RPMI8226 (cell line): ENCODE measurements at places on chromosomes 1 and 21.
A peak's percentile ranks its signal among the peaks of the same experiment; 100 is the strongest.

GRCh38 chr1:90291431-90292216, 296.7 kb downstream of the ZNF326 start:
- no peak for DNase-seq

DNA sequence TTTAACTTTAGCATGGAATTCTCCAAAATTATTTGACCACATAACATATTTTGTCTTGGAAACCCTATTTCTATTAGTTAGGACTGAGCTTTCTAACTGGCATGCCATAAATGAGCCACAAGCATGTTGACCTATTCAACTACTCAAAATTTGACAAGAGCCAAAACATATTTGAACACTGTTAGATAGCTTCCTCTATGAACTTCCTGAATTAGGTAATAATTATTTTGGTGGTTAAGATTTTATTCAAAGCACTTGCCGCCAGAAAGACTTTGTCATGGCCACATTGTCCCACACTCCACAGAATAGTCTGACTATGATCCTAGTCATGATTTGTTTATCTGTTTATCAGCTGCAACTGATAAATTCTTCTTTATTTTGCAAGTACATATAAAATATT, 23.1 kb upstream of the CTPS1 start:
- no peak for DNase-seq

GRCh38 chr1:43878440-43878839, 55.2 kb upstream of the ARTN start:
- DNase-seq: no peak

GRCh38 chr1:171798765-171799164, 17.3 kb downstream of the METTL13 start:
- DNase-seq: no peak

GRCh38 chr1:111175349-111175748, 25.1 kb downstream of the DENND2D start:
- no peak for DNase-seq

GRCh38 chr1:41728403-41729202, 190.1 kb downstream of the HIVEP3 start:
- DNase-seq: peak; percentile 92

- no peak for DNase-seq
These were observed 22.6 kb upstream of the COL9A2 start for GRCh38 chr1:40339420-40340323.

GRCh38 chr1:93699049-93699384, 17.4 kb upstream of the BCAR3 start:
- DNase-seq: no peak

GRCh38 chr21:31837618-31838390, 35.0 kb upstream of the HUNK start:
- peak; percentile 83 for DNase-seq

DNA sequence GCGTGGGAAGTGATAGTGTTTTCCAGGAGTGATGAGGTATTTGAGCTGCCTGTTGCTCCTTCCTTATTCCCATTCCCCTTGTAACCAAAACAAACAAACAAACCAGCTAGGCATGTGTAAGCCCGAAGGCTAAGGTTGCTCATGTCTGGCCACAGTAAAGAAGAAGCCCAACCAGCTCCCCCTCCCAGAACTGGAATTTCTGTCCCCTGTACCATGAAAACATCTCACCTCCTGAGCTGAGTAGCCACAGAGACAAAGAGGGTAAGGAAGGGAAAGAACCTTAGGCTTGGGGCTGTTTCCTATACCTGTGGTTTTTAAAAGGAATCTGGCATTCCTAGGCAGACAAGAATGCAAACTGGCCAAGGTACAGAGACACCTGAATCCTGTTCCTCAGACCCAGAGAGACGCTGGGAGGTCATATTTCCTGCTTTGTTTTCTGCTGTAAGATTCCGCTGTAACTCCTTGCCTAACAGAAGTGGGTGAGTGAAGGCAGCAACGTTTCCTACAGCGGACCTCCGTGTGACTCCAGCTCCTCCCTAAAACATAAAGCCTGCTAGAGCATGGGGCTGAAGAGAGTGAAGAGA, 41.7 kb upstream of the RAB4A start:
- DNase-seq: no peak

GRCh38 chr1:68745451-68745850, 248.6 kb upstream of the DEPDC1 start:
- no peak for DNase-seq

- DNase-seq: no peak
These were observed 111.6 kb downstream of the PLD5 start for GRCh38 chr1:242412921-242413320.

DNA sequence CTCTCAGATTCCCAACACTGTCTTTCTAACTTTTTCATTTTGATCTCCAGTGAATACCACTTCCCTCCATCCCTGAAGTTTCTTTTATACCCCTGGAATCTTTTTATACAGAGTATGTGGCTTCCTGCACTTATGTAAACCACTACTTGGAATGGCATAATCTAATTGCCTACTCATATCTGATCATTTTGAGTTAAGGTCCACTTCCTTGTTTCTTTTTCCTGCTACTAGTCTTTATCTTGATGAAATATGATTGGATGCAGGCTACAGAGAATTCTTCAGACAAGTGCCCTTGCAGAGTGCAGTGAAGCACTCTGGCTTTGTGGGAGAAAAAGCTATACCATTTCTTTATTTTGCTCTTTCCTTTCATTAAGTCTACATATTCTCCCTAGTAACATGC, 325.3 kb upstream of the ADAMTS5 start:
- no peak for DNase-seq

DNA sequence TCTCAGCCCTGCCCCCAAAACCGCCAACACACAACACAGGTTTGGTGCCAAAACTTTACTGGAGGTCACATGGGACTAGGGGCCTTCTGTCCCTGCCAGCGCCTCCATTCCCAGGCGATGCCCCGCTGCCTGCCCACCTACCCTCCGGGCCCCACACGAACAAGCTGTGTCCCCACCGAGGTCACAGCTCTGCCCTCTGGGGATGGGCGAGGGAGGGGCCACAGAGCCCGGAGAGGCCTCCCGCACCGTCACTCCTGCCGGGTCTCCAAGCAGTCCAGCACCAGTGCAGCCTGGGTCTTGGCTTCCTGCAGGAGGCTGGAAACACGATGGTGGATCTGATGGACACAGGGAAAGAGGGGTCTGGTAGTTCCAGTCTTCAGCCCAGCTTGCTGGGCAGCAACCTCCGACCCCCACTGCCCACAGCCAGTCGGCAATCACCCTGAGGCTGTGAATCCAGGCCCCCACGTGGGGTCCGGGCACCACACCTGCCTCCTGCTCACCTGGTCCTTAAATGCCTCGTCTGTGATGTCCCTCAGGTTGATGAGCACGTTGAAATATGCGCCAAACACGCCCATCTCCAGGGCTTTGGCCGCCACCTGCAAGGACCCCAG, 18.5 kb downstream of the FTCD start:
- DNase-seq: no peak

DNA sequence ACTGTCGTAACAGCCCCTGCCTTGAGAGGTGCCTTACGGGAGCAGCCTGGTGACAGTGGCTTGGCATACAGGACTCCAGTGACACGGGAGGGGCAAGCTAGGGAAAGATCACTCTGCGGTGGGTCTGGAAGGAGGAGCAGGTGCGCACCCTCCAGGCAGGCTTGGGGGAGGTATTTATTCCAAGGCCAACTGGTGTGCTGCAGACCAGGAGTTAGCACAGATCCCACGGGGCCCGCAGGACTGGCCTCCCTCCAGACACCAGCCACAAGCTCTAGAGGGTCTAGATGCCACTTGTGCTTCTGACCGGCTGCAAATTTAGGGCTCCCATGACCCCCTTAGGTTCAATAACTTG, 22.1 kb downstream of the PSEN2 start:
- no peak for DNase-seq

- peak; percentile 17 for DNase-seq
These were observed 743 bp downstream of the TOMM20 start for GRCh38 chr1:235127732-235128455.

- DNase-seq: peak; percentile 56
These were observed 844 bp downstream of the NIBAN1 start for GRCh38 chr1:184973272-184974055.

DNA sequence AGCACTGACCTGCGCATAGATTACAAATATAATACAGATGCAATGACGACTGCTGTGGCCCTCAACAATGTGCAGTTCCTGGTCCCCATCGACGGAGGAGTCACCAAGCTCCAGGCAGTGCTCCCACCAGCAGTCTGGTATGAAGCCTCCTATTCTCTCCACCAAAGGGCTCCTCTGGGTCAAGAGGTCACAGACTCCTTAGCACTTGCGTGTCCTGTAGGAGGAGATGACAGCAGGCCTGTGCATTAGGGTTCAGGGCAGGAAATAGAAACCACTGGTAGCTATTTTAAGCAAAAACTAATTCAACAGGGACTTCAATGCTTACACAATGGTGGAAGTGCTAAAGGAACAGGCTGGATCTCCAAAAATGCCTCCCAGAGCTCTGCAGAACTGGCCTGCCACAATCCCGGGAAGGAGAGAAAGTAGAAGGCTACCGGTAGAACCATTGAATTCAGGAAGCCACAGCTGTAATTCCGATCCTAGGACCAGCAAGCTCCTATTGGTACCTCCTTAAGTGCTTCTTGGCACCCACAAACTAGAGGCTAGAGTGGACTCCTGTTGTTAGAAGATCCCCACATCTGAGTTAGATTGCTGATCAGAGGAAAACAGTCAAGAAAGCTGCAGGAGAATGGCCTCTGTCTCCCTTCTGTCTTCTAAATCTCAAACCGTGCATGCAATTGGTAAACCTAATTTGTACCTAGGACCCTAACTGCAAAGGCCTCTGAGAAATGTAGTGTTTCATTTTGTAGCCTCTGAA, 12.7 kb upstream of the DYNLT5 start:
- peak; percentile 80 for DNase-seq

- DNase-seq: no peak
These were observed 1.2 kb downstream of the MCM3AP start for GRCh38 chr21:46284077-46284644.

DNA sequence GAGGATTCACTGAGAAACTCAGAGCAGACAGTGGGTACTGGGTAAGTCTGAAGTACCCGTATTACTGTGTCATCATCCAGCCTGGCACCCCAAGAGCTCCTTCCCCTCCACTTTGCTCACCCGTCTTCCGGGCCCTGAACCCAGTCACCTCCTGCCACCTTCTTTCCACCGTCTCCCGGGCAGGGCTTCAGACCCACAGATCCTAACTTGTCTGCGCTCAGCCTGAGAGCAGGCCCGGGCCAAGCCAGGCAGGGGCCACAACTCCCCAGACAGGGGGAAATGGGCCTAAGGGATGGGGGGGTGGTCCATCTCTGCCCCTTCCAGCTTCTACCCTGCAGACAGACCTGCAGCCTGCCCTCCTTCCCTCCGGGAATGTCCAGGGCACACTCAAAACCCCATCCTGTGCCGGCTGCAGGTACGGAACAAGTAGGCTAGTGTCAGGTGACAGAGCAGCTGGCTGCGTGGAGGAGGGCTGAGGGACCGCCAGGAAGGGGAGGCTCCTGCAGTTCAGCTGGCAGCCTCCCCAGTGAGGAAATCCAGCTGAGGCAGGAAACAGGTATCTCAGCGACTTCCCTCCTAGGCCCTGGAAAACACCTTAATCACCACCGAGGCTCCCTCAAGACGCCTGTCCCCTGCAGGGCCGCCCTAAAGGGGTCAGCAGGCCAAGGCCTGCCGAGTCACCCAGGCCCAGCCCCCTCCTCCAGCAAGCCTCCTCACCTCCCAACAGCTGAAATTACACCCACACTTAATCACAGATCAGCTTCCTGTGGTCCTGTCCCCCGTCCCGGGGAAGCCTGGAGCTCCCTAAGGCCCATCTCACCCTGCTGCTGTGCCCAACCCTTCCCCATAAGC, 3.5 kb downstream of the HSPG2 start:
- no peak for DNase-seq

DNA sequence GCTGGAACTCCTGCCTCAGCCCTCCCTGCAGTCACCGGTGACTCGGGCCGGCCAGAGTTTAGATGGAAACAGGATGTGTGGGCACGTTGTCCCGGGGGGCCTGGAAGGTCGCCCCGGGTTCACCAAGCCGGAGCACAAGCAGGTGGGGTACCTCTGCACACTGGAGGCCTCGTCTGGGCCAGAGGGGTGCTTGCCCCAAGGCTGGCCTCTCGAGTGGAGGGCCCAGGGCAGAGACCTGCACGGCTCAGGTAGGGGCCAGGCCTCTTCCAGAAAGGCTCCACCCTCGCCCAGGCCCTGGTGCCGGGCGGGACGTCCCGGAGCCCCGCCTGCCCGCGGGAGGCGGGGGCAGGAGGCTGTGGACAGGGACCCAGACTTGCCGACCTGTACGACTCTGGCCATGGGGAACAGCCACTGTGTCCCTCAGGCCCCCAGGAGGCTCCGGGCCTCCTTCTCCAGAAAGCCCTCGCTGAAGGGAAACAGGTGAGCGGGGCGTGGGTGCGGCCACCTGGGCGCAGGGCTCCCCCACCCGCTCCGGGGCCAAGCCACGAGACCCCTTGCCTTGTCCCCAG, at the start of gene PLEKHN1:
PLEKHN1 (plus strand) TSS at position 348 of the 569 bp plus-strand sequence; CDS start at position 398, 50 bp downstream.
- DNase-seq: peak; percentile 89

DNA sequence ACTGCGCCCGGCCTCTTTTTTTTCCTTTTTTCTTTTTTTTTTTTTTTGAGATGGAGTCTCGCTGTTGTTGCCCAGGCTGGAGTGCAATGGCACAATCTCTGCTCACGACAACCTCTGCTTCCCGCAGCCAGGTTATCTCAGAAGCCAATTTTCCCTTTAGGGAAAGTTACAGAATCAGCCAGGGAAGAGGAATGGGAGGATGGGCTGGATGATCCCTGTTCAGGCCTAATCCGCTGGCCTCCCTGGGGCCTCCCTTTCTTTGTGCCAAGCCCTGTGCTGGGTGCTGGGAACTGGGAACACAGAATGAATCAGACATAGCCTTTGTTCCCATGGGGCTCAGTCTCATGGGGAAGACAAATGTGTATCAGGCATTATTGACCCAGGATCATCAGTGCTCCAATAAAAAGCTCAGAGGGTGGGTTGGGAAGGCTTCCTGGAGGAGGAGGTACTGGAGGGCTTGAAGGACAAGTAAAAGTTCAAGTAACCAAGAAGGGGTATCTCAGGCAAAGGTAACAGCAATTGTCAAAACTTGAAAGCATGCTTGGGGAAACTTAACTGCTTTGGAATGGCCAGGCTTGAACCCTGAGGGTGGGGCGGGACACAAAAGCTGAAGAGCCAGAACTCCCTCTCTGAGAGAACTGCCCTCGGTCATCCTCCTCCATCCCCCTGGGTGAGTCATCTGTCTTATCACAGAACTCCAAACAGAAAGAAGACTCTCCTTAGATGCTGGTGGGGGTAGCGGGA, 14.3 kb downstream of the ECHDC2 start:
- DNase-seq: no peak

GRCh38 chr1:184194236-184194635, 142.7 kb downstream of the TSEN15 start:
- DNase-seq: no peak

GRCh38 chr1:211876851-211877590, 46.5 kb upstream of the LPGAT1 start:
- DNase-seq: peak; percentile 64
